Heart right ventricle (tissue), 16 donors: ENCODE measurements at places on chromosomes 7 and 10. TPM values are rescaled to one million over a fixed set of nuclear protein-coding genes. Genes with fewer than 3 reads are reported as not detected.

The JMJD1C gene
- total RNA-seq = 51.9 TPM

The AGBL3 gene
- total RNA-seq = 1.1 TPM

DNA sequence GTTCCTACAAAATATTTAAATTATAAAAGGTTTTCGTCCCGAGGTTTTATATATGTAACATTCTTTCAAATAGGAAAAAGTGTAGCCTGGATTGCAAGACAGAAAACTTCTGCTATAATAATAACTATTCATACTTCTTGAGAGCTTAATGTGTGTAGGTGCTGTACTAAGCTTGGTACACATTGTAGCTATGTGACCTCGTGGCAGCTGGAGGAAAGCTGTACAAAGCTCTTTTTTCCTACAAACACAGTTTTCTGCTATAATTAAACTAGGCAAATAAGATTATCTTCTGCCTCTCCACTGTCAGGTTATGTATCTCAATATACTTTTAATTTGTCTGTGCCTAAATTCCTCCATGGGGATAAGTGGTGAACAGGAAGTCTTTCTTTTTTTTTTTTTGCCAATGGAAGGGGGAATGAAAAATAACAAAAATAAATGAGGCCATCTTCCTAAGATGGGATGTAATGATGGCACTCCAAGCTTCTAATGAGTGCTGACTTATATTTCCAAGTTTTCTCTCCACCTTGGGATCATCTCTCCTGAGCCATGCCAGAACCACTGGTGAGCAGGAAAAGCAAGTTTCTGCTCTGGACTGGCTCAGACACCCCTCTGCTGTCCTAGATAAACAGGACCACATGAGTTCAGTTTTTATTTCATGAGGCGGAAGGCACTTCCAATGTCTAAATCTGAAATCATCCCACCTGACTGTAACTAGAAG lies 9.9 kb downstream of the SGMS1 start:
- DNase-seq = no peak

GRCh38 chr10:12509794-12510100 lies 160.4 kb downstream of the CAMK1D start:
- DNase-seq = no peak
